Bladder microvascular endothelial cell (primary cell): ENCODE measurements at places on chromosomes 13 and 19. TPM values are rescaled to one million over a fixed set of nuclear protein-coding genes. Genes with fewer than 3 reads are reported as not detected.

The OVOL3 gene
- not detected in 2 replicates for total RNA-seq

The IGFL2 gene
- not detected in 2 replicates for total RNA-seq

The KIR3DL2 gene
- total RNA-seq: not detected in 2 replicates

The B3GNT3 gene
- total RNA-seq: 0.16 TPM in 1 of 2 replicates, not detected in the other

The KLK15 gene
- not detected in 2 replicates for total RNA-seq

The ZNF331 gene
- 3.6 and 7.9 TPM in 2 replicates for total RNA-seq

The APOC4 gene
- not detected in 2 replicates for total RNA-seq

The TUBB4A gene
- total RNA-seq: not detected in 2 replicates

The ZNF254 gene
- total RNA-seq: 7.6 and 26.1 TPM in 2 replicates

The RCBTB1 gene
- 18.6 and 22.0 TPM in 2 replicates for total RNA-seq

The GPR18 gene
- total RNA-seq: not detected in 2 replicates

The TNFRSF19 gene
- 0.16 and 0.19 TPM in 2 replicates for total RNA-seq

The PDE4C gene
- 0.16 and 0.25 TPM in 2 replicates for total RNA-seq

The ARHGEF1 gene
- total RNA-seq: 42.9 and 43.9 TPM in 2 replicates

The NCAN gene
- not detected in 2 replicates for total RNA-seq

The ZGLP1 gene
- 0.32 and 0.44 TPM in 2 replicates for total RNA-seq

The KCNJ14 gene
- under 0.01 and 0.63 TPM in 2 replicates for total RNA-seq

The PSG1 gene
- total RNA-seq: 0.06 TPM in 1 of 2 replicates, not detected in the other

The R3HDM4 gene
- 17.5 and 33.3 TPM in 2 replicates for total RNA-seq

The ZNF835 gene
- 0.16 and 0.38 TPM in 2 replicates for total RNA-seq

The ZNF837 gene
- 1.2 and 1.9 TPM in 2 replicates for total RNA-seq

The MEIS3 gene
- 0.13 and 0.65 TPM in 2 replicates for total RNA-seq

The ATP4A gene
- not detected in 2 replicates for total RNA-seq

The S1PR4 gene
- 0.06 and 3.6 TPM in 2 replicates for total RNA-seq

The FOSB gene
- total RNA-seq: 0.49 and 18.5 TPM in 2 replicates

The CYP4F2 gene
- under 0.01 TPM in 1 of 2 replicates, not detected in the other for total RNA-seq

The GPR183 gene
- under 0.01 and 0.19 TPM in 2 replicates for total RNA-seq

The TEX29 gene
- total RNA-seq: 0.44 TPM in 1 of 2 replicates, not detected in the other

The CEACAM20 gene
- total RNA-seq: not detected in 2 replicates

The BST2 gene
- total RNA-seq: 36.9 and 54.1 TPM in 2 replicates

The LYPD3 gene
- under 0.01 and 0.44 TPM in 2 replicates for total RNA-seq

The KLK12 gene
- total RNA-seq: not detected in 2 replicates

The WDR62 gene
- 3.9 and 4.4 TPM in 2 replicates for total RNA-seq

The TMEM221 gene
- not detected in 2 replicates for total RNA-seq

The B3GNT8 gene
- 0.97 and 1.1 TPM in 2 replicates for total RNA-seq

The SIGLEC5 gene
- not detected in 2 replicates for total RNA-seq

The SMIM7 gene
- 29.8 and 56.6 TPM in 2 replicates for total RNA-seq

The EHD2 gene
- 130 and 252 TPM in 2 replicates for total RNA-seq

The PEAK3 gene
- 0.25 TPM in 1 of 2 replicates, not detected in the other for total RNA-seq

The PHLDB3 gene
- total RNA-seq: 6.2 and 36.8 TPM in 2 replicates

The CPT1C gene
- 22.8 and 24.9 TPM in 2 replicates for total RNA-seq

The PTPRH gene
- 0.25 and 0.65 TPM in 2 replicates for total RNA-seq

The CDC42EP5 gene
- total RNA-seq: 53.5 and 74.6 TPM in 2 replicates

The MAMSTR gene
- 0.16 and 0.25 TPM in 2 replicates for total RNA-seq

The IZUMO1 gene
- total RNA-seq: 0.16 and 0.50 TPM in 2 replicates

The ATCAY gene
- not detected in 2 replicates for total RNA-seq

The MEIOSIN gene
- total RNA-seq: not detected in 2 replicates

The SPACA4 gene
- not detected in 2 replicates for total RNA-seq

The GFY gene
- not detected in 2 replicates for total RNA-seq

The NPAS1 gene
- under 0.01 TPM in 1 of 2 replicates, not detected in the other for total RNA-seq
